Psoas muscle (tissue), 8 donors: ENCODE measurements at places on chromosomes 1 and 21. TPM values are rescaled to one million over a fixed set of nuclear protein-coding genes. Genes with fewer than 3 reads are reported as not detected.

- DNase-seq = no peak
Observed at GRCh38 chr1:196193896-196194559, 414.2 kb downstream of the KCNT2 start.

- DNase-seq = peak; percentile 86
Observed at GRCh38 chr1:33367485-33368405, 46.8 kb upstream of the A3GALT2 start.

GRCh38 chr1:57848406-57848805 lies 424.5 kb upstream of the DAB1 start:
- DNase-seq = no peak

Gene SPATA1
- not detected for polyA plus RNA-seq

DNA sequence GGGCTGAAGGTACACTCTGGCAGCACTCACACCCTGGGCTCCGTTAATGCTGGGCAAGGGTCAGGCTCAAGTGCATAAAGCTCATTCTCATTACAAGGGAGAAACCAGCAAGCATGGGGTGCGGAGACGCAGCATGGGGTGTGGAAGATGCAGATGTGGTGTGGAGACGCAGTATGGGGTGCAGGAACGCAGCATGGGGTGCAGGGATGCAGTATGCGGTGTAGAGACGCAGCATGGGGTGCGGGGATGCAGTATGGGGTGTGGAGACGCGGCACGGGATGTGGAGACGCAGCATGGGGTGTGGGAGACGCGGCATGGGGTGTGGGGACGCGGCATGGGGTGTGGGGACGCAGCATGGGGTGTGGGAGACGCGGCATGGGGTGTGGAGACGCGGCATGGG lies 390.7 kb downstream of the NPHP4 start:
- no peak for DNase-seq

Gene DCDC2B
- polyA plus RNA-seq = 0.04 TPM

Gene MYOG
- polyA plus RNA-seq = 9.7 TPM

DNA sequence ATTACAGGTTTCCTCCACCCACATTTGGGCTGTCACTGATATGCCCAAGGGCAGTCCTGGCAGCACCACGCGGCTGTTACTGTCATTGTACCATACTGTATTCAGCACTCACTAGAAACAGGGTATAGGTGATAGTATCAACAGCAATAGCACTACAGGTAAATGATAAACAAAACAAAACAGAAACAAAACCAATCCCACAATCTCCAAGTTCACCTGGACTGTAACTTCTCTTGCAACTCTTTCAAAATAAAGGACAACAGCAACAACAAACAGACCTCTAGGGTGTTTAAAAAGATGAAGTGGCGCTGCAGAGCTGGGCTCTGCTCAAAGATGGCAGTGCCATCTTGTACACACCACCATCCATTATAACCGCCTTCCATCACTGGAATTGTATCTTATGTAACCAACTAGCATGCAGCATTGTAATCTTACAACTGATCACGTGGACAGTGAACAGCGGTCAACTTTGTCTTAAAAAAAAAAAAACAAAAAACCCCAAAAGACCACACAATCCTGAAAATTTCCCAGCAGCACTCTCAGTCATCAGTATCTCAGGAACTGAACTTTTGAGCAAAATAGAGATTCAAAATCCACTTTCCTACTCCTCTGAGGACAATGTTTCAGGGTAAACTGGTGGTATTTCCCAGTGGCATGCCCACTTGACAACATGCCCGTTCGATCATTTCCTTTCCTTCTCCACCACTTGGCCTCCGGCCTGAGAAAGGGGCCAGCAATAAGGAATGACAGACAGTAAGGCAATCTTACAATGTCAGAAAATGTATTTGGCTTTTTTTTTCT lies 3.8 kb downstream of the IRF2BP2 start:
- no peak for DNase-seq

Gene MCOLN2
- not detected for polyA plus RNA-seq

- no peak for DNase-seq
Observed at GRCh38 chr1:227093309-227093708, 153.2 kb downstream of the COQ8A start.

Gene SMIM1
- 1.4 TPM for polyA plus RNA-seq

- DNase-seq = no peak
Observed at GRCh38 chr1:213122514-213122929, 71.5 kb downstream of the RPS6KC1 start.

- no peak for DNase-seq
Observed at GRCh38 chr1:174982971-174983689, 16.6 kb upstream of the CACYBP start.

GRCh38 chr1:220929304-220929703 lies 50.1 kb downstream of the HLX start:
- no peak for DNase-seq

GRCh38 chr1:154975409-154976059 lies 1.1 kb downstream of the CKS1B start:
- peak; percentile 58 for DNase-seq

DNA sequence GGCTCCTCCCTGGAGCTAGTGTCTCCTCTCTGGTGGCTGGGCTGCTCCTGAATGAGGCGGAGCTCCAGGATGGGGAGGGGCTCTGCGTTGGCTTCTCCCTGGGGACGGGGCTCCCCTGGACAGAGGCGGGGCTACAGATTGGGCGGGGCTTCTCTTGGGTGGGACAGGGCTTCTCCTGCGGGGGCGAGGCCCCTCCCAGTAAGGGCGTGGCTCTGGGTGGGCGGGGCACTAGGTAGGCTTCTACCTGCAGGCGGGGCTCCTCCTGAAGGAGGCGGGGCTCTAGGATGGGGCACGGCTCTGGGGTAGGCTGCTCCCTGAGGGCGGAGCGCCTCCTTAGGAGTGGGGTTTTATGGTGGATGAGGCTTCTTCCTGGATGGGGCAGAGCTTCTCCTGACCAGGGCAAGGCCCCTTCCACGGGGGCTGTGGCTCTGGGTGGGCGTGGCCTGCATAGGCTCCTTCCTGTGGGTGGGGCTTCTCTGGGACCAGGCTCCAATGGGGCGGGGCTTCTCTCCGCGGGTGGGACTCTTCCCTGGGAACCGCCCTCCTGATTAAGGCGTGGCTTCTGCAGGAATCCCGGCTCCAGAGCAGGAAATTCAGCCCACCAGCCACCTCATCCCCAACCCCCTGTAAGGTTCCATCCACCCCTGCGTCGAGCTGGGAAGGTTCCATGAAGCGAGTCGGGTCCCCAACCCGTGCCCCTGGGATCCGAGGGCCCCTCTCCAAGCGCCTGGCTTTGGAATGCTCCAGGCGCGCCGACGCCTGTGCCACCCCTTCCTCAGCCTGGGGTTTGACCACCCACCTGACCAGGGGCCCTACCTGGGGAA lies 22.7 kb upstream of the ARF1 start:
- peak; percentile 65 for DNase-seq

Gene NBPF10
- 0.37 TPM for polyA plus RNA-seq

Gene ATP6V1G3
- polyA plus RNA-seq = not detected

DNA sequence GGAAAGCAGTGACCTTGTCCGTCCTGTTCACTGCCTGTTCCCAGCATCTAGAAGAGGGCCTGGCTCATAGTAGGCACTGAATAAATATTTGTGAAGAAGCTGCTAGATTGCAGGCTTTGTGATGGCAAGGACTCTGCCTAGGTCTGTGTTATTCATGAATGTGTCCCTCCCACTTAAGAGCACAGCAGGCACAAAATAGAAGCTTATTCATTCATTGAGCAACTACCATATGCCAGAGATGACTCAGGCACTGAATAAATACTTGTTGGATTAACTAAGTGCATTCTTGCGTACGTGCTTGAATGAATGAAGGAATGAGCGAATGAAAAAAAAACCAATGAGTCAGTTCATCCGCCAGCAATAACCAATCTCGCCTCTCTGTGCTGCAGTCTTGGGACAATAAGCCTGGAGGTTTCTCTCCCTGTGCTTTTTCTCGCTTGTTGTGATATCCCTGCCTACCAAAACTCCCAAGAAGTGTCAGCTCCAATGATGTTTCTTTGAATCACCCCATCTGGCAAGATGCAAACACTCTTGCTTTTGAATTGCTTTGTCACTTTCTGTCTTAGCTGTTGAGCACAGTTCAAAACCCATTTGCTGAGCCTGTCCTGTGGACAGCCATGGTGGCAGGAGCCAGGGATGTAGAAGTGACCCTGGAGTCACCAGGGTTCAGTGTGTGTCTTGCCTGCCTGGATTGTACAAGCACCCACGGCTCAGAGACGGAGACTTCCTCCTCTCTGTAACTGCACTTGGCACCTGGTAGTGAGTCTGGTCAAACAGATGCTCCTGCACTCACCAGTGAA lies 143.9 kb downstream of the KAZN start:
- no peak for DNase-seq

Gene ASAP3
- 33.6 TPM for polyA plus RNA-seq

GRCh38 chr1:18901952-18902522 lies 318 bp downstream of the ALDH4A1 start:
- peak; percentile 45 for DNase-seq

- DNase-seq = no peak
Observed at GRCh38 chr1:197954718-197955418, 37.7 kb downstream of the LHX9 start.

DNA sequence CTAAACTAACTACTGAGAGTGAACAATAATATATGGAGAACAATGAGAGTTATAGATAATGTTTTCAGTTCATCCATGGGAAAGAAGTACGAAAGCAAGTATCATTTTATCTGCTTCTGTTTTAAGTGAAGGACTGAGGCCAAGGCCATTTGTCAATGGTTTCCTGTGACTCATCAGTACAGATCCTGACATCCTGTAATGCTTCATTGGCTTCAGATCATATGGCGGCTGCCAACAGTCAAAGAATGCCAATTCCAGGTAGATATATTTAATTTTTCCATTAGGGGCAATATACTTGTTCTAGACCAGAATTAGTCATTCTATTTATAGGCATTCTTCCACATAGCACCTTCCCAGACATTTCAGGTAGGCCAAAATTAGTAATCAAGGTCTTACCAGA lies 97.3 kb downstream of the USH2A start:
- DNase-seq = no peak

GRCh38 chr1:113784104-113784779 lies 25.0 kb upstream of the PHTF1 start:
- DNase-seq = no peak

DNA sequence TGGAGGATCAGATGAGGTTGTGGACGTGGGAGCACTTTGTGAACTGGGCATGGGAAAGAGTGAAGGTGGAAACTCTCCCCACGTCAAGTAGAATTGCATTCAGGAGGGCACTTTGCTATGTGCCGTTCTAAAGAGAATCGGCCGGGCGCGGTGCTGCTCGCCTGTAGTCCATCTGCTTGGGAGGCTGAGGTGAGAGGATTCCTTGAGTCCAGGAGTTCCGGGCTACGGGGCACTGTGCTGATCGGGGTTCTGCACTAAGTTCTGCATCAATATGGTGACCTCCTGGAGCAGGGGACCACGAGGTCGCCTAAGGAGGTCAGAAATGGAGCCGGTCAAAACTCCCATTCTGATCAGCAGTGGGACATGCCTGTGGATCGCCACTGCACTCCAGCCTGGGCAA lies 141.9 kb downstream of the PEX14 start:
- no peak for DNase-seq

- no peak for DNase-seq
Observed at GRCh38 chr1:21242846-21243245, 47.4 kb downstream of the ECE1 start.

DNA sequence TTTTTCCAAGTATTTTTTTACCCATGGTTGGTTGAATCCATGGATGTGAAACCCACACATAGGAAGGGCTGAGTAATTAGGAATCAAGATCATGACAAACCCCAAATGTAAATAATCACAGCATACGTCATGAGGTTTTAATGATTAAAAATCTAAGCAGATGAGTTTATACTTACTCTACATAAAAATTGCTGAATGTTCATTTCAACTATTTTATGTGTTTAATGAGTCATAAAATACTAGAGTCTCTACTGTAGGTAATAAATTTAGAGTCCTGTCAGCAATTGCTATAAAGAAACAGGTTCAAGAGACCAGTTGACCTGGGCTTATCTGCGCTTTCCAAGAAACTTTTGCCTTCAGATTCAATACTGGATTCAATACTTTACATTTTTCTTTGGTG lies 18.2 kb downstream of the CTH start:
- DNase-seq = no peak

GRCh38 chr1:21671915-21672314 lies 2.8 kb upstream of the RAP1GAP start:
- no peak for DNase-seq

DNA sequence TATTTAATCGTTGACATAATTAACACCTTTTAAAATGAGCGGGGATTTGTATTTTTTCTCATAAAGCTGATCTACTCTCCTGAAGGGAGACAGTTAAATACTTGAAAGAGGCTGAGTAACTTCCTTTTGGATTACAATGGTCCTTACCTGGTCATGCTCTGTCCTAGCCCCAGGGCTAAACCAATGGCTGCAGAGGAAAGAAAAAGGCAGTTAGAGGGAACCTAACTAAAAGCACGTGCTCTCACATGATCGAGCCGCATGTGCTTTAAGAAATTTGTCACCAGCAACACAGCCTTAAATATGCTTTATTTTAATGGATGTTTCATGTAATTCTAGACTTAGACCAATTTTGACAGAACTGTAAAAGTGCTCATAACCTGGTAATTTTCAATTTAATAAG lies 132.7 kb downstream of the GPATCH2 start:
- DNase-seq = no peak

- DNase-seq = no peak
Observed at GRCh38 chr1:86776108-86776507, 71.7 kb downstream of the SH3GLB1 start.

GRCh38 chr1:200153277-200154055 lies 126.0 kb downstream of the NR5A2 start:
- DNase-seq = no peak

DNA sequence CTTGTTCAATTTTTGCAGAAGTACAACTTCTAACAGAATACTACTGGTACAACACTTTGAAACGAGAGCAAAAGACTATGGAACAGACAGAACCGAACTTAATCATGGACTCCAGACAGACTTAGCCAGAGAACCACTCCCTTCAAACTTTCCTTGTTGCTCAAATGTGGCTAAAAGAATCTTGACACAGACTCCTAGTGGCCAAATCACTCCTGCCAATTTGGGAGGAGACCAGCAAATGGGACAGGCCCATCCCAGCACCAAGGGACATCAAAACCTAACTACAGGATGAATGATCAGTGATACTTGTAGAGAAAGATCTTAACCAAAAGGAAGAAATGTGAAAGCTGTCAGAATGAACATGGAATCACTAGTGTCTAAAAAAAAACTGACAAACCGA lies 154.0 kb downstream of the MATN1 start:
- no peak for DNase-seq
